GM12878 (cell line): ENCODE measurements at places on chromosomes 4 and X. TPM values are rescaled to one million over a fixed set of nuclear protein-coding genes. Genes with fewer than 3 reads are reported as not detected.

DNA sequence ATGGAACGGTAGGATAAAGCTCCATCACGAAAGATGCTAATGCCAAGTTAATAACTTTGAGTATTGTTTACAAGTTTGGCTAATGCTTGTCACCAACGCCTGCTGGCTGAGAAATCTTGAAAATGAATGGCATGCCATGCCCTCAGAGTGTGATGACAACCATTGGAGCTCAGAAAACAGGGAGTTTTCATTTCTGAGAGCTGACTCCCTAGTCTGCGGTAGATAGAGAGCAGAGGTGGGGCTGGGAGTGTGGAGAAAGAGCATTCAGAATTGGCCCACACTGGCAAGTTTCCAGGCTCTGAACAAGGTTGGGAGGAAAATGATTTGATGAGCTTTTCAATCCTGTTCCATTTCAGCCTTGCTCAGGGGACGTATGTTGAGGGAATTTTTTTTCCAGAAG is 183.9 kb downstream of the CPEB2 start:
- no peak for DNase-seq
- no peak overlapping the region for H3K27ac ChIP-seq
- no peaks in the 10 kb centered on the region for H3K36me3 ChIP-seq
- no peaks in the 10 kb centered on the region for H3K27me3 ChIP-seq
- H3K4me1 ChIP-seq = no peaks in the 10 kb centered on the region

The VCX gene
- total RNA-seq = 0.23 TPM in 1 of 2 replicates, not detected in the other

The EMCN gene
- not detected in 2 replicates for total RNA-seq

- DNase-seq = no peak
- no peak overlapping the region for H3K4me3 ChIP-seq
- H3K27ac ChIP-seq = no peak overlapping the region
- H3K36me3 ChIP-seq = no peaks in the 10 kb centered on the region
- no peaks in the 10 kb centered on the region for H3K4me1 ChIP-seq
Measured at GRCh38 chr4:81197864-81198524, 17.0 kb downstream of the PRKG2 start.

The WDR17 gene
- total RNA-seq = 2.0 and 2.3 TPM in 2 replicates

The CDKL2 gene
- total RNA-seq = not detected in 2 replicates

DNA sequence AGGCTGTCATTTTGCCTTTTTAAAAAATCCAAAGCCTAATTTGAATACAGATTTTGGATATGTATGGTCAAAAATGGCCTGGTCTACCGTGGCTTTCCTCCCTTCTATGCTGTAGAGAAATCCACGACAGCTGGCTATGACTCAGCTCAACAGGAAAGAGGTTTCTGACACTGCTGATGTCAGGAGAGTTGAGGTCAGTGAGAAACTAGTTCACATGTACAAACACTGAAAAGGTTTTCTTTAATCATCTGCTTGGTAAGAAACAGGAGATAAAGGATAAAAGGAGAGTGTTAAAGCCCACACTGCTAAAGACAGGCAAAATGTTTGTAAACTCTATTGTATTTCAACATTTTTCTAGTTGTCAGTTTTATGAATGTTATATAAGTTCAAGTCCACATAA is 113.9 kb downstream of the NYX start:
- peak; percentile 17 for DNase-seq
- H3K4me3 ChIP-seq = no peak overlapping the region
- no peaks in the 10 kb centered on the region for H3K27me3 ChIP-seq
- no peaks in the 10 kb centered on the region; the same call in 1 of the 2 replicates for H3K36me3 ChIP-seq
- H3K27ac ChIP-seq = no peak overlapping the region
- H3K4me1 ChIP-seq = 0 out of 2 replicates have a peak, but pooled peaks cover 2% of the 10 kb centered on the region

DNA sequence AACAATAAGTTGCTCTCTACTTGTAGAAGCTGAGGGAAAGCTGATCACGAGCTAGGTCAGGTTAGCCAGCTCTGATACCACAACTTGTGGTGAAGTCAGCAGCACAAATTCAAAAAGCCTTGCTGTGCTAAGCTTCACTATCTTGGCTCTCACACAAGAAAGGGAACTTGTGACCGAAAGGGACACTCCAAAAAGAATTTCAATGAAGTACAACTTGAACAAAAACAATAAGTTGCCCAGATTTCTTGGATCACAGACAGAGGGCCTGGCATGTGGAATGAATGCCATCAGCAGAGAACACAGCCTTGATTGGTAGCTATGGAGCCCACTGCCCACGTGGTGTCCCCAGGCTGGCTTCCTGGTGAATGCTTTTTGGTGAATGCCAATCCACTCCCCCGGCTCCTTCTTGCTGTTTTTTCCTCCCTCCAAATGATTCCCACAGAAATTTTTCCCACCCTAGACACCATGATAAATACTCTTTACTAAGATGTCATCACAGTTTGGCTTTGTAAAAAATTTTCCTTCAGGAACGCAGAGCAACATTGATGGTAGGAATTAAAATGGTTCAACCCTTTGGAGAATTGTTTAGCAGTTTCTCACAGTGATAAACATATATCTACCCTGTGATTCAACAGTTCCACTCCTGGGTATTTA is 82.6 kb downstream of the ANXA3 start:
- H3K4me1 ChIP-seq = peaks cover 41% of the 10 kb centered on the region
- H3K36me3 ChIP-seq = no peaks in the 10 kb centered on the region
- H3K27me3 ChIP-seq = no peaks in the 10 kb centered on the region
- H3K27ac ChIP-seq = no peak overlapping the region
- DNase-seq = no peak

- DNase-seq = no peak
- peak overlapping the region; percentile 84 for H3K4me3 ChIP-seq
- no peaks in the 10 kb centered on the region for H3K36me3 ChIP-seq
- H3K27me3 ChIP-seq = no peaks in the 10 kb centered on the region
Measured at GRCh38 chrX:123860983-123861382, 1.1 kb downstream of the XIAP start.

The RENBP gene
- total RNA-seq = 4.9 and 6.8 TPM in 2 replicates

DNA sequence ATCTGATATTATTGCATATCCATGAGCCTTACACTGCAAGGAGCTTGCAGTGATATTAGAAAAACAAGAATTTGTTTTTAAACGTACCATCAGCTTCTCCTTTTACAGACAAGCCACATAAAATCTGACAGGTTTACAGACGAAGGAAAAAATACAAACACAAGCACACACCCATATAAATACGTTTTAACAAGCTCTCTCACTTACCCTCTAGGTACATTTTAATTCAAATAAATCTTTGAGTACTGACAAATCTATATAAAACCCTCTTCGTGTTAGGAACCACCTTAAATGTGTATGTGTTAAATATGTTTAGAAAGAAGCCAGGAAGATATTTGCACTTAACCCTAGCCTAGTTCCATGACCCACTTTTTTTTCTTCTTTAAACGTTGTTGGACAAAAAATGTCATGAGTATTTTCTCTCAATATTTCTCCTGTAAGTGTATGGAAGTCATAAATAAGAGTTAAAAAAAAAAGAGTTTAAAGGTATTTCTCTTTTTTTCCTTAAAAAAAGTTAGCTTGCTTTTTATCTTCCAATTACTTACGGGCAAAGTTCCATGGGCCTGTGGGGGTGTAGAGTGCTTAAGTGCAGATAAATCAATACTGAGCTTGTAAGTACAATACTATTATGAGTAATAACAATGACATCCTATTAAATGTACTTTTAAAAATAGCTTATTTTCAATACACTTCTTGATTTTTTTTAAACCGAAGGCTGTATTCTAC is 1.5 kb downstream of the ARAP2 start:
- no peaks in the 10 kb centered on the region for H3K36me3 ChIP-seq
- H3K27me3 ChIP-seq = no peaks in the 10 kb centered on the region
- H3K27ac ChIP-seq = peak overlapping the region; percentile 88

The NDST3 gene
- total RNA-seq = not detected in 2 replicates

DNA sequence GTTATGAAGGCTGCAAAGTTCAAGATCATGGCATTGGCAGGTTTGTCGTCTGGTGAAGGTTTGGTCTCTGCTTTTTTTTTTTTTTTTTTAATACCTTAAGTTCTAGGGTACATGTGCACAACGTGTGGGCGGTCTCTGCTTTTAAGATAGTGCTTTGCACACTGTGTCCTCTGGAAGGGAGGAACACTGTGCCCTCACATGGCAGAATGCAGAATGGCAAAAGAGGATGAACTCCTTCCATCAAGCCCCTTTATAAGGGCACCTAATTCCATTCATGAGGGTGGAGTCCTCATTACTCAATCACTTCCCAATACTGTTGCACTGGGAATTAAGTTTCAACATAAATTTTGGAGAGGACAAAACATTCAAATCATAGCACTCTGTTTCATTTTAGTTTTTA is 101.4 kb downstream of the GLRA2 start:
- DNase-seq = no peak
- no peak overlapping the region for H3K27ac ChIP-seq
- H3K4me3 ChIP-seq = no peak overlapping the region
- no peaks in the 10 kb centered on the region for H3K36me3 ChIP-seq
- no peaks in the 10 kb centered on the region for H3K4me1 ChIP-seq

GRCh38 chr4:156581282-156582063 is 390.1 kb downstream of the PDGFC start:
- no peak overlapping the region for H3K4me3 ChIP-seq
- no peak for DNase-seq
- no peak overlapping the region for H3K27ac ChIP-seq
- no peaks in the 10 kb centered on the region for H3K27me3 ChIP-seq
- no peaks in the 10 kb centered on the region for H3K36me3 ChIP-seq

GRCh38 chrX:108664701-108665100 is 71.7 kb downstream of the IRS4 start:
- no peak for DNase-seq
- H3K4me1 ChIP-seq = no peaks in the 10 kb centered on the region; the same call in 1 of the 2 replicates
- no peak overlapping the region for H3K27ac ChIP-seq
- no peak overlapping the region for H3K4me3 ChIP-seq
- no peaks in the 10 kb centered on the region for H3K27me3 ChIP-seq

- H3K27ac ChIP-seq = no peak overlapping the region
- H3K27me3 ChIP-seq = no peaks in the 10 kb centered on the region; the same call in 1 of the 2 replicates
- no peak for DNase-seq
- no peaks in the 10 kb centered on the region for H3K36me3 ChIP-seq
- H3K4me1 ChIP-seq = no peaks in the 10 kb centered on the region
- no peak overlapping the region for H3K4me3 ChIP-seq
Measured at GRCh38 chr4:152983221-152983620, 47.1 kb downstream of the FHDC1 start.

The USP27X gene
- total RNA-seq = 0.90 and 1.3 TPM in 2 replicates

DNA sequence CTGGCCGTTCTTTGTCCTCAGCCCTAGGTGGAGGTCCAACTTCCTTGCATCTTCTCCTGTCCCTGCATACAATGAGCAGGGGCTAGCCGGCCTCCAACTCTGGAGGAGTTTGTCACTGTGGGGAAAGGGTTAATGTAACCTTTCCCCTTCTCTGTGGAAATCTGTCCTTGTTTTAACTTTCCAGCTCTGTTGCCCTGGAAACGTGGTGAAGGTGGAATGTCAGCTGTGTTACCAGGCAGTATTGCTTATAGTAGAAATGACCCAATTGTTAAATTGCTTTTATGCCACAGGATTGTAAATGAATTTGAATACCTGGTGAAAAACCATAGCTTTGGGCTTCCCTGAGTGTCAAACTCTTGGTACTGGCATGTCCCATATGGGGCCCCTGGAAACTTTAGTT is 131.6 kb upstream of the SCML1 start:
- H3K4me3 ChIP-seq = no peak overlapping the region
- H3K36me3 ChIP-seq = no peaks in the 10 kb centered on the region
- no peaks in the 10 kb centered on the region for H3K4me1 ChIP-seq
- H3K27me3 ChIP-seq = no peaks in the 10 kb centered on the region
- no peak overlapping the region for H3K27ac ChIP-seq

GRCh38 chrX:120200851-120201250 is 42.4 kb downstream of the RHOXF2 start:
- H3K4me3 ChIP-seq = no peak overlapping the region
- H3K36me3 ChIP-seq = no peaks in the 10 kb centered on the region
- no peaks in the 10 kb centered on the region; the same call in 1 of the 2 replicates for H3K27me3 ChIP-seq
- no peak for DNase-seq

DNA sequence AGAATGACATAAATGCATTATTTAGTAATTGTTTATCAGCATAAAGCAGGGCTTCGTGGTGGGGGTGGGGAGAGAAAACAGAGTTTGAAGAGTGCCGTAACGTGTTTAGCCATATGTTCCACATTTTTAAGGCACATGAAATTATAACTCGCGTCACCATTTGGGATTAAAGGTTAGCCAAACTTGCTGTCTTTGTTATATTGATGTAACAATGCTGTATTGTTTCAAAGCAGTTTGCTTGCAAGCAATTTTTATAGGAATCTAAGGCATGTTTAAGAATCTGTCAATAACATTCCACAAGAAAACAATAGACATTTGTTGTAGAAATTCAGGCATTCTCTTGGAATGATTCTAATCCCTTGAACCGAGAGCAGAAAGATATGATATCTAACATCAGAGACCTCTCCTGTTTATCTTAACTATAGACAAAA is 78.3 kb downstream of the CLDN22 start:
- H3K27me3 ChIP-seq = no peaks in the 10 kb centered on the region
- no peak overlapping the region for H3K4me3 ChIP-seq
- H3K36me3 ChIP-seq = no peaks in the 10 kb centered on the region
- no peak for DNase-seq
- no peak overlapping the region for H3K27ac ChIP-seq

DNA sequence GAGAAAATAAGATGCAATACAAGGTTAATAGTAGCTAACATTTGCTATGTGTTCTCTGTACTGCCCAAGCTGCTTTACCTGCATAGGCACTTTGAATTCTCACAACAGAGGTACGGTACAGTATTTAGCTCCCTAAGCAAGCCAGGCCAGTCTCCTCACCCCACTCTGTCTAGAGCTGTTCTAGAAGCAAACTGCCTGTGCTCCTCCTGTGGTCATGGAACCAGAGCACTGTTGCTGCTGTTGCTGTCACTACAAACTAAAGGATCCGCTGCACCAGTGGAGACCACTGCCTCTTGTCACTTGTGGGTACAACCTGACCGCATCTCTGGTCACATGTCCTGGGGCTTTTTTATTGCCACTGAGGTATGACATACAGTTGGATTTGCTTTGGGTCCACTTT is 19.6 kb downstream of the ZNF330 start:
- H3K4me3 ChIP-seq = no peak overlapping the region
- H3K4me1 ChIP-seq = no peaks in the 10 kb centered on the region
- H3K27ac ChIP-seq = no peak overlapping the region
- H3K27me3 ChIP-seq = no peaks in the 10 kb centered on the region
- DNase-seq = no peak

The TEC gene
- 19.0 and 20.2 TPM in 2 replicates for total RNA-seq

DNA sequence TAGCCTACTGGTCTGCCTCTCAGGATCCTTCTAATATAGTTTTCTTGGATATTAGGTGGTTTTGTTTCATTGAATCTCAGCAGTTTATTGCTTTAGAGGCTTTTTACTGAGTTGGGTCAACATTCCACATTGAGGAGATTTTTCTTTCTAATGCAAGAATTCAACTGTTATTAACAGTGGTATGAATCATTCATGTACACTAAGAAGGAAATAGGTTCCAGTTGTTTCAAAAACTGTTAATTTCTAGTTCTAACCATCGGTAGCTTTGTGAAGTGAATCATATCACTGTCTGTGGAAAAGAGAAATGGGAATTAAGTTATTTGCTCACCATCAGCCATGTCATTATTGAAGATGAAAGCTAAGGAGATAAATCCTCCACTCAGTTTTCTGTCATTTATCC is 331.5 kb downstream of the RPA4 start:
- no peak overlapping the region for H3K4me3 ChIP-seq
- no peaks in the 10 kb centered on the region for H3K4me1 ChIP-seq
- no peak for DNase-seq
- no peaks in the 10 kb centered on the region for H3K36me3 ChIP-seq

GRCh38 chr4:22191565-22191964 is 243.0 kb upstream of the KCNIP4 start:
- no peaks in the 10 kb centered on the region for H3K4me1 ChIP-seq
- no peak overlapping the region for H3K27ac ChIP-seq
- H3K4me3 ChIP-seq = no peak overlapping the region
- DNase-seq = no peak
- no peaks in the 10 kb centered on the region for H3K27me3 ChIP-seq
